Aorta (tissue), 5 donors: ENCODE measurements at places on chromosomes 11 and 22. TPM values are rescaled to one million over a fixed set of nuclear protein-coding genes. Genes with fewer than 3 reads are reported as not detected.

CLNS1A gene
- total RNA-seq = 67.9 TPM

GRCh38 chr22:47435204-47435487 lies 672.7 kb downstream of the TBC1D22A start:
- no peak for DNase-seq

- no peak for DNase-seq
These were observed 819.9 kb downstream of the FAM181B start for GRCh38 chr11:81913793-81914192.

DNA sequence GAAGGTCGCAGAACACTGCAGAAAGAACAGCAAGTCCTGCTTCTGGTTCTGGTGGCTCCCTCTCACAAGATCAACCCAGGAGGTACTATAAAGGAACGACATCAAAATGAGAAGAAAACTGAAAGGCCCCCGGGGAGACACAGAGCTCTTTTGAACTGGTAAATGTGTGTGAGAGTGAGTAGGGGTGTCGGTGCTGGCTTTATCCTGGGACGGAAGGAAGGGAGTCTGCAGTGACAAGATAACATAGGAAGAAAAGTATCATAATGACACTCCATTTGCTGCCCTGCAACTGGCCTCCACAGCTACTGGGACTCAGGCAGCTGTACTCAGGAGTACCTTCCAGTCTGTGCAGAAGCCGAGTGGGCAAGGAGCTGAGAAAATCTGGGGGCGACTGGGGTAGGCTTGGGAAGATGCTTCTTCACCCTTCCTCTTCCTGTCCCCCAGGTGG lies 60.9 kb downstream of the ENTHD1 start:
- DNase-seq = no peak

GRCh38 chr11:108224366-108224765 lies 1.5 kb downstream of the ATM start:
- no peak for DNase-seq

DNA sequence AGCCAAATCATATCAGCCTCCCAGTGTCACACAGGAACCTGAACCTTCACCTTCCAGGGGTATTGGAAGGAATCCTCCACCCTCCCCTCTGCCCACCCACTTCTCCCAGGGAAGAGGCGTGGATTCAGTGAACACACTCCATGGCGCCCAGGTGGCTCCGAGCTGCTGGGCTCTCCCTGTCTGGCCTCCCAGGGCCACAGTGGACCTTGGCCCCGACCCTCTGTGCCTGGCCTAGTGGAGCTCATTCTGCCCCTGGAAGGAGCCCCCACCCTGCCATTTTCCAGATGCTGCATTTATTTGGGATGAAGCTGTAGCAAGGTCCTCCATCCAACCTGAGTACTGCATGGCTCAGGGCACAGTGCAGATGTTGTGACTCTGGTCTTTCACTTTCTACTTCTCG lies 1340.1 kb downstream of the TBC1D22A start:
- DNase-seq = no peak
